ENCODE measurements at places on chromosomes 2 and 18.

GRCh38 chr18:57666818-57667497 is 45.3 kb upstream of the NARS1 start:
- DNase-seq: no peak

- no peak for DNase-seq
These were observed 132.8 kb upstream of the KLHL14 start for GRCh38 chr18:32905651-32906050.

DNA sequence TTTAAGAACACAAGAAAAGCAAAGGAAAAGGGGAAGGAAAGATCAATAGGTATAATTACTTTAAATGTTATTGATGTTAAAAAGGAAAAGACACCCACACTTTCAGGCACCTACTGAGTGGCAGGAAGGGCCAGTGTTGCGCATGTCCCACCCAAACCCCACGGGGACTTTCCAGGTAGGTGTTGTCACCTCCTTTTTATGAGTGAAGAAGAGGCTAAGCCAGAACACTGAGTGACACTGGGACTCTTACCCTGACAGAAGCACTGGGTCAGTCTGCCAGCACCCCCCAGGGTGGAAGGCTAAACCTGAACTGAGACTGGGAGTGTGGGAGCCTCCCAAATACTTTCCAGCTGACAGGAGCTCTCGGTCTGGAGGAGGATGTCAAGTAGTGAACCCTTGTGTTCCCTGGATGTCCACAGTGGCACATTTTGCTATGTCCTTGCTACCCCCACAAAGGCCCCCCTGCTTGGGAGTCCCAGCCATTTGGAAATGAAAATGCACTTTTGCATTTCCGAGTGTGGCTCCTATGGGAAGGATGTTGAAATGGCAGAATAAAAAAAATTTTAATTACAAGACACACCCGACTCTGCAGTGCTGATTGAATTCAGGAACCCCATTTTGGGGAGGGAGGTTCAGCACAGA is 90.9 kb upstream of the SMAD2 start:
- no peak for DNase-seq

DNA sequence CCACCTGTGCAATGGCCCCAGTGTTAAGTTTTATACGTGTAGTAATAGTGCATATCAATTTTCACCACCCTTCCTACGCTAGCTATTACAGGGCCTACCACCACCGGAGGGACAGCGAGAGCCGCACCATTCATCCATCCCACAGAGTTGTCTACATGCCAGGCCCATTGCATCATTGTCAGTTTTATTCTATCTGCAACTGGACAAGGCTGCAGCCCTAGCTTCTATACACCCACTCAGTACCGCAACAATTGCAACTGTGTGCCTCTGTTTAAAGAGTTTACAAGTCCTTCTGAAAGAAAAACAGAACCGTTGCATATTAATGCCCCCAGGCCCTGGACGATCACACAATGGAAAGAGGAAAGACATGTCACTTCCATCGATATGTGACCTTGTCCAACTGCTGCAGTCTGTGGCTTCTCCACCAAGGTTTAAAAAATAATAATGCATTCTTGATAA is 58.6 kb downstream of the ZEB2 start:
- DNase-seq: no peak

GRCh38 chr18:50573679-50574078 is 13.8 kb downstream of the MAPK4 start:
- no peak for DNase-seq

- DNase-seq: no peak
These were observed 123.1 kb upstream of the HDAC4 start for GRCh38 chr2:239523954-239524330.

- no peak for DNase-seq
These were observed 141.0 kb downstream of the CMPK2 start for GRCh38 chr2:6724605-6725140.

GRCh38 chr2:134227666-134228065 is 26.2 kb upstream of the MGAT5 start:
- no peak for DNase-seq

DNA sequence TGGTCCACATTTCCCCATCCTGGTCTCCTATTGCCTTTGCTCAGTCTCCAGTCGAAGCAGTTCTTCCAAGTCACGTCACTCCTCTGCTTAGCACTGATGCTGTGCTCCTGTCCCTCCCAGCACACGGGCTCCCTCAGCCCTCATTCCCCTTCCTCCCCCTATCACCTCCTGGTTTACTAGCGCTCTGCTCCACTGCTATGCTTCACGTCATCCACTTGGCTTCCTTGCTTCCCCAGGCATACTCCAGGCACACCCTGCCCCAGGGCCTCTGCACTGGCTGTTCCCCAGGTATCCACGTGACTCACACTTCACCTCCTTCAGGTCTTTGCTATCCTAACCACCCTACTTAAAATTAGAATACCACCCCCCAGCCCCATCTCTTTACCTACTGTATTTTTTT is 269.3 kb downstream of the GLI2 start:
- DNase-seq: no peak

GRCh38 chr18:2281523-2282199 is 289.6 kb downstream of the METTL4 start:
- no peak for DNase-seq

DNA sequence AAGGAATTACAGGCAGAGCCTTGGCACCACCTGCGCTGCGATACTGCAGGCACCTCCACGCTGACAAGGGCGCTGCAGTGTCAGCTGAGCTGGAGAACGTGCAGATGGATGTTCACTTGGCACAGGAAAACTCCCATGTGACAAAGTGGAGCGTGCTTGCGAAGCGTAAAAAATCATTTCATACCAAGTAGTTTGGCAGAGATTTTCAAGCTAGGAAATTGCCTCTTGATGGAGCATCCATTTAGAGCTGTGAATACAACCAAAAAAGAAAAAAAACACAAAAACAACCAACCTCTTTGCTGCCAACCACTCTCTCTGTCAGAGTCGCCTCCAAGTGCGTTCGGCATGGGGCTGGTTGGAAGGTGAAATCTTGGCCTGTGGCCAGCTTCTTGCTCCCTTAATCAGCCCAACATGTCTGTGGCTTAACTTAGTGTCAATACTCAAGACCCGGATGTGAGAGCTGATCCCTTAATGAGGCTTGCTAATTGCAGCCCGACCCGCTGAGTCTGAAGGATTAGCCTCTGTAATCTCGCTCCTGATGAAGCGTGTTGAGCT is 38.1 kb downstream of the ACOXL start:
- no peak for DNase-seq

DNA sequence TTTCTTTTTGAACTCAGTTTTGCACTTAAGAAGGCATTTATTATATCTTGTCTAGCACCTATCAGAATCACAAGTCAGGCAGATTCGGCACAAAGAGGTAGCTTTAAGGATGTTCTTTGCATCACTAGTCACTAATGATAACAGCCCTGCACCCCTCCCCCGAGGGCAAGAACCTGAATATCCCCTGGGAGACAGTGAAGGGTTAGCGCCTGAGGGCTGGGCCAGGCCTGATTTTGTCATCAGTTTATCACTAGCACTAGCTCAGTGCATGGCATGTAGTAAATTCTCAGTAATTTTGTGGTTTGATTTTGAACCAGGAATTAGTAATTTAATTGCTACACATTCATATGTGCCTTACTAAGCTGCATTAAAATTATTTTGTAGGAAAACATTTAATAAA is 23.9 kb upstream of the HS6ST1 start:
- DNase-seq: no peak

GRCh38 chr2:219228041-219228910 is 1.2 kb downstream of the ATG9A start:
- no peak for DNase-seq

DNA sequence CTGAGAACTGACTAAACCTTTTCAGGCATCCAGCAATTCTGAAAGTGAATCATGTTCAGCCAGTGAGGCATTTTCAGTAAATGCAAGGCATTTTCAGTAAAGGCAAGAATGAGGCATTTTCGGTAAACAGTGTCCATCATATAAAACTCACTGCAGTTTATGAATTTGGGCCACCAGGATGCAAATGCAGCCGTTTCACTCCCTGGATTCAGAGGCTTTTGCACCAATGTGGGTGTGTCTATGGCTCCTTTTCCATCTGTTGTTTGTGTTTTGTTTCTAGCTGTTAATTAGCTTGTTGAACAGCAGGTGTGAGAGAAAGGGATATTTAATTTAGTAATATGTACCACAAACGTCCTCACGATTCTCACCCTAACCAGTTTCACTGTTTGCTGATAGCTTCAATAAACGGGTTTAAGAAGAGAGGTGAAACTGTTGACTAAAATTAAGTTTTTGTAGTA is 116.3 kb upstream of the PGAP1 start:
- no peak for DNase-seq

DNA sequence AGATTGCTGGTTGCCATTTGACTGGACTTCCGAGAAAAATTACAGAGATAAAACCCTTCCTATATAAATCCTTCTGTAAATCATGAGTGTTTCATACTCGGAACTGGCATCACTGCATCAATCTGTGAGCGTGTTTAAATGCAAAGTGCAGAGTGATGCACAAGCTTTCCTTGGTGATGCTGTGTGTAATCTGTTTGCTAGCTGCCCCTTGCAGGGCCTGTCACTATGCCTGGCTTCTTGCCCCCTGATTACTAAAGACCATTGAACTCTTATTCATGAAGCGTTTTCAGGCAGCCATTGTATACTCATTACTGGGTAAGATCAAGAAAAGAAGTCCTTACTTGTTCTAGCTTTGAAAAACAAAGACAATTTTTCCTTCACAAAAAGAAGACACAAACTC is 266.9 kb upstream of the FANCL start:
- DNase-seq: no peak

GRCh38 chr18:79603321-79604204 is 76.0 kb upstream of the CTDP1 start:
- DNase-seq: no peak

GRCh38 chr2:184743096-184743495 is 144.8 kb downstream of the ZNF804A start:
- no peak for DNase-seq

DNA sequence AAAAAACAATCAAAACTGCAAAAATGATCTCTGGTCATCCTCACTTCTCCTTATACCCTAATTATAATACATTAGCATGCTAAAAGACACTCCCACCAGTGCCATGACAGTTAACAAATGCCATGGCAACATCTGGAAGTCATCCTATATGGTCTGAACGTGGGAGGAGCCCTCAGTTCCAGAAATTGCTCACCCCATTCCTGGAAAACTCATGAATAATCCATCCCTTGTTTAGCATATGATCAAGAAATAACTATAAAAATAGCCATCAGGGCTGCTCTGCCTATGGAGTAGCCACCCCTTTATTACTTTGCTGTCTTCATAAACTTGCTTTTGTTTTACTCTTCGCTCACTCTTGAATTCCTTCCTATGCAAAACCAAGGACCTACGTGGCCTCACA is 5.7 kb upstream of the C2orf80 start:
- no peak for DNase-seq

DNA sequence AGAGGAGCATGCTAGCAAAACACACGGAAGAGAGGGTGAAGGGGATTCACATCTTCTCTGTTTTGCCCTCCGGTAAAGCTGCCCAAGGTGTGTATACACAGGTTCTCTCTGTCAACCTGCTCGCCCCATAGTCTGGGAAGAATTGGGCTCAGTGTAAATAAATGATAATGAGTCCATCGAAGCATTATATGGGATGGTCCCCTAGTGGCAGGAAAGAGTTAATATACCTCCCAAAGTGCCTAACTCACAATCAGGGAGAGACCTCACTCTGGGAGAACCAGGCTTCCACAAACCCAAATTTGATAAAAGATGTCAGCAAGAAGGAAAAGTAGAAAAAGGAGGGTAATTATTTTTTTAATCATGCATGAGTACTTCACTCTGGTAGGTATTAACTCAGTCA is 262.2 kb upstream of the ZNF521 start:
- no peak for DNase-seq

GRCh38 chr2:28624793-28625701 is 126.6 kb upstream of the PPP1CB start:
- no peak for DNase-seq

Measured in SW 1271 (cell line).